ENCODE measurements at places on chromosomes 1 and 21.
A peak's percentile ranks its signal among the peaks of the same experiment; 100 is the strongest.

DNA sequence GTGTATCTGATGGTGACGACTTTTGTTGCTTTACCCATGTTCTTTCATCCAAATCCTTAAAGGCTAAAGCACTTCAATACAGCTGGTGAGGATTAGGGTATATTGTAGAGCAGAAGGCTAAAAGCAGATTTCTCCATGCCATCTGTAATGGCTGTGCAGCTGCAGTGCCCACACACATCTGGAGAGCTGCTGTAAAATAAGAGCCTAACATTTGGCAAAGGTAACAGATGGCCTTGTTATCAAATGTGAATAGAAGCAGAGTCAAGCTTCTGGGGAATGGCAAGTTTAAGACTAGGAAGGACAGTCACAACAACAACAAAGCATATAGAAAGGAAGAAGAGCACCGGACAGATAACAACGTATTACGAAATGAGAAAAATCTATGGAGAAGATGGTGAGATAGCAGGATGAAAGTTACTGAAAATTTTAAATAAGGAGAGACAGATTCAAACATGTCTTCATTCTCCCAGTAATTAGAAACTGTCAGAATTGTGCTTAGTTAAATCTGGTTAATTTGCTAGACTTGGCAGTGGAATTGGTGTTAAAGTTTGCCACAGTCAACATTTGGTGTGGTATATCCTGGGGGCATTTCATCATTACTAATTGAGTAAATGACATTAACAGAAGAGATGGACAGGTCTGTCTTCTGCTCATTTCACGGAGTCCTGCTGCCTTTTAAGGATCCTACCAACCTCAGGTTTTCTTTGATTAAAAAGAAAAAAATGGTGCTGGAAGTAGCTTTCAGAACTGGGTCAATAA is 1093.2 kb downstream of the ADGRL2 start:
- DNase-seq: no peak

- no peak for DNase-seq
Measured at GRCh38 chr1:179601093-179601492, 9.5 kb downstream of the TDRD5 start.

- DNase-seq: no peak
Measured at GRCh38 chr1:2633936-2634491, 1.2 kb upstream of the MMEL1 start.

DNA sequence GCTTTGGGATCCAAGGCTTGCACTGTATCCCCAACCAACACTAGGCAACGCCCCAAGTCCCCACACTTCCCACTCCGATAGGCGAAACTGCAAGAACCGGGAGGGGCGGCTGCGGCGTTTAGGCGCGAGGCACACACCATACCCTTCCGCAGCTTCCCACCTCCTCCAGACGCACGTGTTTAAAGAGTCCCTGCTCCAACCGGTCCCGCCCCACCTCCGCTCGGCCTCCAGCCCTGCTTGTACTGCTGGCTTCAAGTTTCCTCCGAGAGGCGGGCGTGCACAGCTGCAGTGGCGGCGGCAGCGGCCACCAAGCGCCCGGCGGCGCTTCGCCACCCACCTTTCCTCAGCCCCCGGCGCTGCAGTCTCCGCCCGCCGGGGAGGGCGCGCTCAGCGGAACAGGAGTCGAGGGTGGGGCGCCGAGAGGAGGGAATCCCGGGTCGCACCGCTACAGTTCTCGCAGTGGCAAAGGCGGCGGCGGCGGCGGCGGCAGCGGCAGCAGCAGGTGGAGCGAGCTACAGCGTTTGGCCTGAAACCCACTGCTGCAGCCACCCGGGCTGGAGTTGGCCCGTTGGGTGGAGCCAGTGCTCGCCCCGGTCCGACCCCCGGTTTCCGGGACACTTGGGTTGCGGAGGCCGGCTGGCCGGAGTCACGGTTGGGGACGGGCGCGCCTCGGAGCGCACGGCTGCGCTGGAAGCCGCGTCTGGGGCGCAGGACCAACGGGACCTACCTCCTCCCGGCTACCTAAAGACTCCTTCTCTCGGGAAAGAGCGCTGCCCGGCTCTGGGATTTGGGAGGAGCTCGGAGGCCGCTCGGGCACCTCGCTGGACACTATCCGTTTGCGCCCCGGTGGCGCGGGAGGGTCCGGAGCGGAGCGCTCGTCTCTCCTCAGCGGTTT is at the start of gene CNIH3:
Gene CNIH3, plus strand, starts transcription at position 457 of the 895 bp plus-strand sequence. CDS start 858 bp downstream, outside the sequence.
- peak; percentile 52 for DNase-seq

DNA sequence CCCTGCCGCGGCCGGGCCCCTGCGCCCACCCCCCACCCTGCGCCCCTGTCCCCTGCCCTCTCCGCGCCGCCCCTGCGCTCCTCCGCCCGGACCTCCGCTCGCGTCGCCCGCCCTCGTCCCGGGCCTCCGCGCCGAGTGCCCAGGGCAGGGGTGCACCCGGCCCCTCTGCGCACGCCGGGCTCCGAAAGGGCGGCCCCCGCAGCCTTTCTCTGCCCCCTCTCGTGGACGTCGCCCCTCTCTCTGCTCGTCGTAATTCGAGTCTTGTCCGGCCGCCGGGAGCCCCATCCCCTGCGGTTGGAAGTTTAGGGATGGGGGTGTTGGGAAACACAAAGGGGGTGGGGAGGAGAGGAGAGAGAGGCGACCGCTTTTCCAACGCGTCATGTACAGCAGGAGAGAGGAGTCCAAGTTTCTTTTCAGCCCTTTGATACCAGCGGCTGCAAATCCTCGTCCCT is 407 bp downstream of the GALNT2 start:
- peak; percentile 48 for DNase-seq

DNA sequence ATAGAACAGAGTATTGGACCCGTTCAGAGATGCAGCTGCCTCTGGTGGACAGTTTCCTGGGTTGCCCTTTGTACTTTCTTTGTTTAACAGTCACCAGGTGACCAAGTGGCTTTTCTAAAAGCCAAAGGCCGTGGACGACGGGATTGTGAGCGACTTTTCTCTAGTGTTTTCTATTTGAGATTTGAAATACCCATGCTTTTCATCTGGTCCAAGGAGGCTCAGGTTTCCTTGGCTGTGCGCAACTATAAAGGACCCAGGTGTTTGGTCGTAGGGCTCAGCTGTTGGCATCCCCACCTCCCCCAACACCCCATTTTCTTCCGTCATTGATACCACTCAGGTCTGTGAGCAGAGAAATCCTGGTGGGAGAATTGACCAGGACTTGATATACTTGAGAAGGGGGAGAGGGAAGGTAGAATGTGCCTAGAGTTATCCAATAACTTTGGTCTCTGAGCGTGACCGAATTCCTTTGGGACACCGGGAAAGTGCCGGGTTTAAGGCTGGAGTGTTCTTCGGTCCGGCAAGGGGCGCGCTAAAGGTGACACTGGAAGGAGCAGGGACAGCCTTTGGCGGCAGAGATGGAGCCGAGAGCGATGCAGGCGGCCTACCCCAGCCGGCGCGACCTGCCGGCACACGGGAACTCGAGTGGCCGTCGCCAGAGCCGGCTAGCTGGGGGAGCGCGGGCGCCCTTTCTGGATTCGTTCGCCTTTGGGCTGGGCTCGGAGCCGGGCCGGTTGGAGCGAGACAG is 83.4 kb upstream of the BMP8A start:
- DNase-seq: peak; percentile 29

GRCh38 chr1:230262867-230263567 is 163.1 kb downstream of the PGBD5 start:
- DNase-seq: no peak

GRCh38 chr1:247528812-247529474 is 7.3 kb downstream of the OR2C3 start:
- no peak for DNase-seq

- peak; percentile 89 for DNase-seq
Measured at GRCh38 chr1:207807690-207808321, 56.0 kb downstream of the CD46 start.

DNA sequence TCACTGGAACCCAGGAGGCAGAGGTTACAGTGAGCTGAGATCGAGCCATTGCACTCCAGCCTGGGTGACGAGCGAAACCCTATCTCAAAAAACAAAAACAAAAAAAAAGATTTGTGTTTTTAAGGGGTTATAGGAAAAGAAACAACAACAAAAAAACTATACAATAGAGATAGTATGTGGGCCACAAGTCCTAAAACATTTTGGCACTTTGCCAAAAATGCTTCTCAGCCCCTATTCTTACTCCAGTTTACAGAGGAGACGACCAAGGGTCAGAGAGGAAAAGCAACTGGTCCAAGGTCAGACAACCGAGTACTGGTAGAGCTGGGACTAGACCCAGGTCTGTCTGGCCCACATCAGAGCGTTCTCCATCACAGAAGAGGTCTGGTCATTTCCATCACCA is 3.0 kb downstream of the FBXO44 start:
- DNase-seq: no peak

GRCh38 chr1:162327788-162328165 is 48.9 kb downstream of the SPATA46 start:
- DNase-seq: no peak

DNA sequence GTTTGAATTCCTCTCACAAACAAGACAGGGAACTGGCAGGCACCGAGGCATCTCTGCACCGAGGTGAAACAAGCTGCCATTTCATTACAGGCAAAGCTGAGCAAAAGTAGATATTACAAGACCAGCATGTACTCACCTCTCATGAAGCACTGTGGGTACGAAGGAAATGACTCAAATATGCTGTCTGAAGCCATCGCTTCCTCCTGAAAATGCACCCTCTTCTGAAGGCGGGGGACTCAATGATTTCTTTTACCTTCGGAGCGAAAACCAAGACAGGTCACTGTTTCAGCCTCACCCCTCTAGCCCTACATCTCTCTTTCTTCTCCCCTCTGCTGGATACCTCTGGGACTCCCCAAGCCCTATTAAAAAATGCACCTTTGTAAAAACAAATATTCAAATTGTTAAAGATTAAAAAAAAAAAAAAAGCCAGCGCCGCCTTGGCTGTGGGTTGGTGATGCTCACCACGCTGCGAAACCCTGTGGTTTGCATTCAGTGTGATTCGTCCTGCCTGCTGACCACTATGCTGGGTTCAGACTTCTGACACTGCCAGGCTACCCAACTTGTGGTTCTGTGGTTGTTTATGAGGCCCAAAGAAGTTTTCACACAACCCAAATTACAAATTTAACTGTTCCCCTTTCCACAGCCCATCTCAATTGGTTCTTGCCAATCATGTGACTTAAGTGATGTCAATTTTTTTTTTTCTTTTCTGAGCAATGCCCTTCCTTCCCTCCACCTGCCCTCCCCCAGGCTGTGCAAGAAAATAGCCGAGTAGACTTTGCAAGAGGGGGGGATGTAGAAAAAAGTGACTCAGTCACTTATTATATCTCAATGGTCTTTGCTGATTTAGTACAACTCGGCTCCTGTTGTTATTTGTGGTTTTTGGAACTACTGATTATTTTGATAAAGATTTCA is at the start of gene RUNX1:
Gene RUNX1, minus strand, starts transcription at position 597 of the 912 bp plus-strand sequence.
- DNase-seq: peak; percentile 99

DNA sequence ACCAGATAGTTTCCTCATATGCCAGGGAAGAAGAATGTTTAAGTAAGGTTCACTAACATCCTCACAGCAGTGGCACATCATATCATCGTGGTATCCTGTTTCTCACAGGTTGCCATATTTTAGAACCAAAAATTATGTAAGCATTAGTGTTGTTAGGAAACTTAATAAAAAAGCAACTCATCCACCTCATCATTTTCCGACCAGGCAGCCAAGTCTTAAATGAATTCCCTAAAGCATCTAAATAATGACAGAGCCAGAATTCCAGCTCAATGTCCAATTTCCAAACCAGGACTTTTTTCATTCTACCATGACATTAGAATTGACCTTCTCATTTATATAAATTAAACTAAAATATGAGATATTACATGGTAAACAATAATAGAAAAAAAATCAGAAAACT is 272.7 kb downstream of the NTNG1 start:
- no peak for DNase-seq

DNA sequence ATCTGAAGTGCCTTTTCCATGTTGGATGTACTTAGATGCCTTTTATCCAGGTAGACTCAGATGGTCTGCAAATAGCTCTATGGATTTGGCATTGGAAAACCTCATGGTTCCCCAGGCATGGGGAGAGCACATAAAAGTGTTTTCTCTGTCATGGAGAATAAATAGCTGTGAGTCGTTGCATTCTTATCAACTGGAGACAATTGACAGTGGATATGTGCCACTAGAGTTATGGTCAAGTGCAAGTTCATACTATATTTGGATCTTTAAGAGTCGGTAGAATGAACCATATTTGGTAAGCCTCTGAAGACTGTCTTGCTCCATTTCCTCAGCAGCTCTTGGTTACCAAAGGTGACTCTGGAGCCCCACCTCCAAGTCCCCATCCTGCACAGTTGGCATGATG is 83.7 kb downstream of the ROR1 start:
- no peak for DNase-seq

- no peak for DNase-seq
Measured at GRCh38 chr1:20609541-20609940, 20.6 kb downstream of the CDA start.

DNA sequence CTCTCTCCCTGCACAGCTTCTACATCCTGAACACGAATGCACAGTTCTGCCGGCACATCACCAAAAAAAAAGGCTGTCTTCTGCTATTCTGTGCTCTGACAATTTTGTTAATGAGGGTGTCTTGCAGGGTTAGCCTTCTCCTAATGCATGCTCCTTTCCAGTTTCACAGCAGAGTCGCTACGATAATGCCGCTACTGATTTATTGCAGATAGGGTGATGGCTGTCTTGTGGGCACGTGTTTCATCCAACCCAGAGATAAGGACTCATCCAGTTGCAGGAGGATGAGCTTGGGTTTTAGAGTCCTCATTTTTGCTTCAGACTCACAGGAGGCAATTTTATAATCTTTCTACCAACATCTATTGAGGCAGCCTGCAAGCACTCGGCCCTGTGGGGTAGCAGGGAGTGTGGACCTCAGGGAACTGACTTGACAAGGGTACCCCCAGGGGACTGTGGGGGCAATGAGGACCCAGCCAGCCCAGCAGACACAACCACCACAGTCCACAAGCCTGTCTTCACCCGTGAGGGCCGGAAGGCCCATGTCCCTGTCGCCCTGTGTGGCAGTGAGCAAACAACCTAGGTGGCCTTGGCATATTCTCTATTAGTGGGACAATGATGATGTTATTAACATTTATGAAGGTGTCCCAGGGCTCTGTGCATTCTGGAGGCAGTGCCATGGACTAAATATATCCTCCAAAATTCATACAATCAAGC is 15.4 kb upstream of the UTS2 start:
- no peak for DNase-seq

GRCh38 chr1:213327017-213327667 is 276.1 kb downstream of the RPS6KC1 start:
- peak; percentile 73 for DNase-seq

DNA sequence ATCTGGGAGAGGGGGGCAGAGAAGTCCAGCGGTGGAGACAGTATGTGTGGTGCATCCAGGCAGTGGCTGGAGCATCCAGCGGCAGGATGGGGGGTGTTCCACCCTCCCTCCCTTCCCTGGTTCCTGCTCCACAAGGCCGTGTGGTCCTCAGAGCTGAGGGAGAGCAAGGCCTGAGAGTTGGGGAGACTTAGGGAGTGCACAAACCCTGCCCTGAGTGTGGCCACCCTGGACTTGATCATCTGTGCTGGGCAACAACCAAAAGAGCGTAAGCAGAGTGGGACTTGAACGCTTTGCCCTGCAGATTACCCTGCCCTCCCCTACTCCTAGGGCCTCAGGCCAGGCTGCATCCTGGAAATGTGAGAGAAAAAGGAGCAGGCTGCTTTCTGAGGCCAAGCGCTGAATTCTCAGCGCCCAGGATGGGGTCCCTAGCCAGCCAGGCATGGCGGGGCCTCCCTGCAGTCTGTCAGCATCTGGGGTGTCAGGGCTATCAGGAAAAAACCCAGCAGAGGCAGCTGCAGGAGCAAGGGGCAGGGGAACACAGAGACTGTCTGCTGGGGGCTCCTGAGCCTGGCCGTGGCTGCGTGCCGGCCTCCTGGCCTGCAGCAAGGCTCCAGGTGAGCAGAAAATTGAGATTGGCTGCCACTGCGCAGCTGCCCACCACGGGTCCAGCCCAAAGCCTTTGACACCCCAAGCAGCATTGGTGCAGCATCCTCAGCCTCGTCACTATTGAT is 266.2 kb downstream of the NPHP4 start:
- DNase-seq: no peak

- no peak for DNase-seq
Measured at GRCh38 chr1:48704736-48705135, 72.0 kb downstream of the BEND5 start.
